ENCODE measurements at places on chromosomes 2 and 18.
A peak's percentile ranks its signal among the peaks of the same experiment; 100 is the strongest.

DNA sequence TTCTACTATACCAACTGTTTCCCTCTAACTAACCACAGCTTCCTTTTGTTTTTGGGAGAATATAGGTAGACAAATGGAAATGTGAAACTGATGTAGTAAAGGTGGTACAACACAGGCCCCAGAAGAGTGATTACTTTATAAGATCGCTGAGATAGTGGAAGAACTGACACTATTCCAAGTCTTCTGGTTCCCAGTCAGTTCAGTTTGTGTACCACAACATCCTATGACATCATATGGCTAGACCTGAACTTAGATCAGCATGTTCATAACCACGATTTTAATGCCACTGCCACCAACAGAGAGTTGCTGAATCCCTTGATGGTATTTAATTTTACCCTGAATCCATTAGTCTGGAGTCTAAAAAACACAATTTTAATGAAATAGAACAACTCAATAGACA lies 328.9 kb downstream of the GPD2 start:
- no peak for DNase-seq

GRCh38 chr2:126381091-126381490 lies 274.9 kb upstream of the GYPC start:
- DNase-seq, result no peak

DNA sequence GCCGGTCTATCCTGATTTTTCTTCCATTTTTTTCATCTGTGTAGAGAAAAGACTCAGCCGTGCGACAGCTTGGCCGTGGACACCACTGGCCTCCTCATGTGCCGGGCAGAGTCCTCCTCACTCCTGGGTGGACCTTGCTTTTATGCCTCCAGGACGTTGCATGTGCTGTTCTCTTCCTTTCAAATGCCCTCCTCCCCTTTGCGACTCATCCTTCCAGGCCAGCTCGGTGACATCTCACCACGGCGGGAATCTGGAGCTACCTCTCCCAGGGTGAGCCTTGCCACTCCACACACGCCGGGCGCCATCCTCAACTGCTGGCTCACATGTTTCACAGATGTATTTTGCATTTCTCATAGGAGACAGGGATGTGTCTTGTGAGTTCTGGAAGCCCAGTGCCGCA lies 198.5 kb upstream of the HDAC4 start:
- DNase-seq, result no peak

- DNase-seq, result no peak
Measured at GRCh38 chr2:8514796-8515758, 166.8 kb upstream of the ID2 start.

DNA sequence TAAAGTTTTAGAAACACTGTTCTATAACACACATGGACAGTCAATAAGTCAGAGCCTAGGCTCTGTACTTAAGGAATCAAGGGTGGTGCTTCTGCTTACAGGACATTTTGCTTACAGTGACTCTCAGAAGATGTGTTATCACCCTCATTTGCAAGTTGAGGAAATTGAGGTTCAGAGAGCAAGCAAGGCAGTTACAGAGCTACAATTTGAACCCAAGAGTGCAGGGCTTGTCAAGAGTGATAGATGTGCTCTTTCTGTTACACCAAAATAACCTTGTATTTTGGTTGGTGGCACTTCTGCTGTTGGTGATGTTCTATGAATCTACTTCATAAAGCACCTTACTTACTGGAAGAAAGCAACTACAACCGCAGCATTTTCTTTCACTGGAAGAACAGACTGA lies 170.2 kb downstream of the THADA start:
- no peak for DNase-seq

- no peak for DNase-seq
Measured at GRCh38 chr2:104447831-104448434, 406.0 kb upstream of the POU3F3 start.

- DNase-seq, result no peak
Measured at GRCh38 chr2:70041663-70042062, 45.6 kb upstream of the PCBP1 start.

DNA sequence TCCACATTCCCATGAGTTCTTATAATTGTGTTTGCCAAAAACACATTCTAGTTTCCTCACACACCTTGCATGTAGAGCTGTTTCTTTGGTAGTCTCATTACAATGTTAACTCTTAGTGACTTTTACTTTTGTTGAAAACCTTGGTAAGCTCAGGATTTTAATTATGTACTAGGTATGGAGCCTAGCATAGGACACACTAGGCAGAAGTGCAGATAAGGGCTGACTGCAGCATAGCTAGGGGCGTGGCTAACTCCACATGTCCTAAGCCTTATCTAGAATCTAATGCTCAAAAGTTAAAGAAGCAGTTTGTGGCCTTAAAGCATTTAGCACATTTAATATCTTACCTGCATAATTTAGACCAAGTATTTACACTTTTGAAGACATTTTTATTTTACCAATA lies 153.7 kb upstream of the FBXO11 start:
- no peak for DNase-seq

GRCh38 chr2:9001778-9002177 lies 1.7 kb downstream of the MBOAT2 start:
- no peak for DNase-seq

DNA sequence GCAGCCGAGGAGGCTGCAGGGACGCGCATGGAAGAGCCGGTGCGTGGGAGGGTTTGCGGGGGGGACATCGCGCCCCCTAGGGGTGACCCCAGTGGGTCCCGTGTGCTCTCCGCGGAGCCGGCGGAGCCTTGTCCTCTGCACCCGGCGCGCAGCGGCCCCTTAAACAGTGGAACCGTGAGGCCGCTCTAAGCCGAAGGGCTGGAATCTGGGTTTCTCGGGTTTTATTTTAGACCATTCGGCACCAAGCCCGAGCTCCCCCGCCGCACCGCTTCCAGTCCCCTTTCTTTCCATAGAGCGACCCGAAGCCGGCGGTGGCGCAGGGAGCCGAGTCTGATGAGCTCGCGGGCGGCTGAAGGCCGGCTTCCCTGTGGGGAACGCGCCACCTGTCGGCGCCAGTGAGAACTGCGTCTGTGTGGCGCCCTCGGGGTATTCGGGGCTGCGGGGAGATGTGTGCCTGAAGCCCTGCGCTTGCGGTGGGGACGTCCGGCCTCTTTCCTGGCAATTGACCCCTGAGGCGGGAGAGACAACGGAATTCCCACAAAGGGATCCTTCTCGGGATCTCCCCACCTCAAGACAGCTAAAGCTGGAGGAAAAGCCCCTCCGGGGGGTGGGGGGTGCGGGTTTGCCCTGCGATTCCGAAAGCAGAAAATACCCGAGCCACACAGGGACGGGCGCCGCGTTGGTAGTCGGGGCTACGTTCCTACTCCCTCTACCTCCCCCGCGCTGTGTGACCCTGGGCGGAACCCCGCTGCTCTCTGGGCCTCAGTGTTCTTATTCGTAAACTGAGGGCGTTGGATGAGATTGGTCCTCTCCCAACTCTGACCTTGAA lies 8.2 kb upstream of the EN1 start:
- DNase-seq, result peak; percentile 64

DNA sequence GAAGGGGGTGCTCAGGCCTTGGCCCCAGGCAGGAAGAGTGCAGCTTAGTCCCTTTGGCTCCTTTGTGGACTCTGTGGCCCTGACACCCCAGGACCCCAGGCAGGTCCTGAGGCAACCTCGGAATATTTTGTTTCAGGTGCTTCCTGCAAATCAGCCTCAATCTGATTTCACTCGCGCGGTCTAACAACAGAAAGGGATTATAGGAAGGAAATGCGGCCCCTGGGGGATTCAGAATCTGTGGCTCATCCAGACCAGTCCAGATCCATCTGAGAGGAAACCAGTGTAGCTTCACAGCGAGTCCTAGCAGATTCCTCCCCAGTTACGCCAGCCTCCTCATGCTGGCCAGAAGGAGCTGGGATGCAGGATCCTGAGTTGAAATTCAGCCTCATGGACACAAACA lies 59.5 kb upstream of the YWHAQ start:
- peak; percentile 61 for DNase-seq

GRCh38 chr18:413233-413632 lies 87.3 kb downstream of the COLEC12 start:
- DNase-seq, result no peak

DNA sequence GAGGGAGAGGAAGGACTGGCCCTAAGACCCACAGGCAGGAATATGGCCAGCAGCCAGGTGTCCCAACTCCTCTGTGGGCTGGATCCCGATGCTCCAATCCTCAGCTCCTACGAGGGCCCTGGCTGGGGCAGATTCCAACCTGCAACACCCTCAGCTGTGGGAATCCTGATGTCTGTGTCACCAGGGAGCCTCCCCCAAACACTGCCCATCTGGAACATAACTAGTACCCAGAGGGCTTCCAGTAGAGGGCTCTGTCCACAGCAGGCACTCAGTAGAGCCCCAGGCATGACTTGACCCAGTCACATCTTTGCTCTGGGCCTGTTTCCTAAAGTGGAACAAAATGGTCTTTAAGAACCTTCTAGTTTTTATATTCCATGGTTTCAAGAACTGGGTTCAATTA lies 20.6 kb upstream of the LOXHD1 start:
- DNase-seq, result no peak

- DNase-seq, result no peak
Measured at GRCh38 chr2:200637901-200638300, 52.1 kb downstream of the AOX1 start.

All from SK-N-DZ (cell line).